EL (cell line): ENCODE measurements at places on chromosomes 6 and 20.
A peak's percentile ranks its signal among the peaks of the same experiment; 100 is the strongest.

DNA sequence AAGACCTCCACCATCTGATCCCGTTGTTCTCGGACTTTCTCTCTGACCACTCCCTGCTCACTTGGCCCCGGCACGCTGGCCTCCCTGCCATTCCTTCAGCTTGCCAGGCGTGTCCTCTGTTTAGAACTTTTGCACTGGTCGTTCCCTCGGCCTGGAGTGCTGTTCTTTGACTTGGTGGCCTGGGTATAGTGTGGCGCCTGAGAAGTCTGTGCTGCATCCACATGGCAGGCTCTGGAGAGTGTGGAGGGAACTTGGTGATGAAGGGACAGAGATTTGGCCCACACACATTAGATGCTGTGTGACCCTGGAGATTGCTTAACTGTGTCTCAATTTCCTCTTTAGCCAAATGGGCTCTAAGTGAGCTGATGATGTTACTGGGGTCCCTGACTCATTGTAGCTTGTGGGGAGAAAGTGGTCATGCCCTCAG, 13.0 kb upstream of the TGM2 start:
- DNase-seq: no peak

GRCh38 chr6:20263059-20263458, 50.8 kb upstream of the MBOAT1 start:
- no peak for DNase-seq

DNA sequence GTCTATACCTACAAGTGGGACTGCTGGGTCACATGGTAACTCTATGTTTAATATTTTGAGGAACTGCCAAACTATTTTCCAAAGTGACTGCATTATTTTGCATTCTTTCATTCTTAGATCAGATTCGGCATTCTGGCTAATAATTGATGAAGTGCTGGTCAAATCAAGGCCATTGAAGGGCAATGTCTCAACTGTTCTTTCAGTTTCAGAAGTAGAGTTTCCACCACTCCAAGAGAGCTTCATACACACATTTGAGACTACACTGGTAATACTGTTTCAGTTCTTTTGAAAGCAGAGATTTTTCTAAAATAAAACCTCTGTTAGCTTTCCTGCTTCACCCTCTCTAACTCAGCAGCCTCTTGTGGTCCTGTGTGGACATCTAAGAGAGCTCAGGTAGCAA, 154.5 kb downstream of the CFAP61 start:
- no peak for DNase-seq

DNA sequence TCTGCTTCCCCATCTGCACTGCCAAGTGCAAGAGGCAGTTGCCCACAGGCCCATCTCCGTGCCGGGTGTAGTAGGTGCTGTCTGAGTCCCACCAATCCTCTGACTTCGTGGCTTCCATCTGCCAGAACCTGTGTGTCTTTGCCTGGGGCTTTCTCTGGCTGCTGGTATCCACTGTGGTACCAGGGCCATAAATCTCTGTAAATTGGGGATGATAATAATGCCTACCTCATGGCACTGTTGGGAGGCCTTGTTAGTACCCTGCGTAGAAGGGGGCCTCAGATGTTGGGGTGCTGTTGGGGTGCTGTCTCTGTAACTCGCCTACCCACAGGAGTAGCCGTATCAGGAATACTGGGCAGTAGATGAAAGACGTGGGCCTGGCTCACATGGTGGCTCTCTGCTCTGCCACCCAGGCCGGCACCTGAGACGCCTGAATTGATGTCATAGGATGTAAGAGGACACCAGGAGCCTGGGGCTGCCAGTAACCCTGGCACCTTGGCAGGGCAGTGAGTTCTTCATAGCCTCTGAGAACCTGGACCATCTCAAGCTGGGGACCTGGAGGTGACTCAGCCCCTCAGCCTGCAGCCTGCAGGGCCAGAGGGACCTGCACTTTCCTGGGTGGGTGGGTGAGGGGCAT, 94.1 kb upstream of the RNF24 start:
- DNase-seq: no peak

- DNase-seq: no peak
Observed at GRCh38 chr6:1643111-1643510, 33.4 kb downstream of the FOXC1 start.

DNA sequence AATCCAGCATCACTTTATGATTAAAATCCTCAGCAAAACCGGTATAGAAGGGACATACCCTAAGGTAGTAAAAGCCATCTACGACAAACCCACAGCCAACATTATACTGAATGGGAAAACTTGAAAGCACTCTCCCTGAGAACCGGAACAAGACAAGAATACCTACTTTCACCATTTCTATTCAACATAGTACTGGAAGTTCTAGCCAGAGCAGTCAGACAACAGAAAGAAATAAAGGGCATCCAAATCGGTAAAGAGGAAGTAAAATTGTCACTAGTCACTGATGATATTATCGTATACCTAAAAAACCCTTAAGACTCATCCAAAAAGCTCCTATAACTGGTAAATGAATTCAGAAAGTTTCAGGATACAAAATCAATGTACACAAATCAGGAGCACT, 33.3 kb downstream of the BLOC1S5 start:
- DNase-seq: no peak

DNA sequence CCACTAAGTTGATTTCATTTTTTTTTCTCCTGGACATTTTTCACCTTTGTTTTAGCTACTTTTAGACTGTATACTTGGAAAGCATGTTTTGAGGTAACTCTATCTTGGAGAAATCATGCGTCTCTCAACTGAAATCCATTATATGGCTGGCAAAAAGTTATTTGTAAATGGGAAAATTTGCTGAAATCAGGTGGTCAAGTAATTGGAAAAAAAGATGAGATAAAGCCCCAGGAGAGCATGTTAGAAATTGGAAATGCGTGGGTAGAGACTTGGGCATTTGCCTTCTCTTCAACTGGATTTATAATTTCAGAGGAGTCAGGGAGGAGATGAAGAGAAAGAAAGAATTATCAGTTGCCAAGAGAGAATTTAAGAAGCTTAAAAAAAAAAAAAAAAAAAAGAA, 217.1 kb upstream of the MAP3K7 start:
- DNase-seq: no peak

DNA sequence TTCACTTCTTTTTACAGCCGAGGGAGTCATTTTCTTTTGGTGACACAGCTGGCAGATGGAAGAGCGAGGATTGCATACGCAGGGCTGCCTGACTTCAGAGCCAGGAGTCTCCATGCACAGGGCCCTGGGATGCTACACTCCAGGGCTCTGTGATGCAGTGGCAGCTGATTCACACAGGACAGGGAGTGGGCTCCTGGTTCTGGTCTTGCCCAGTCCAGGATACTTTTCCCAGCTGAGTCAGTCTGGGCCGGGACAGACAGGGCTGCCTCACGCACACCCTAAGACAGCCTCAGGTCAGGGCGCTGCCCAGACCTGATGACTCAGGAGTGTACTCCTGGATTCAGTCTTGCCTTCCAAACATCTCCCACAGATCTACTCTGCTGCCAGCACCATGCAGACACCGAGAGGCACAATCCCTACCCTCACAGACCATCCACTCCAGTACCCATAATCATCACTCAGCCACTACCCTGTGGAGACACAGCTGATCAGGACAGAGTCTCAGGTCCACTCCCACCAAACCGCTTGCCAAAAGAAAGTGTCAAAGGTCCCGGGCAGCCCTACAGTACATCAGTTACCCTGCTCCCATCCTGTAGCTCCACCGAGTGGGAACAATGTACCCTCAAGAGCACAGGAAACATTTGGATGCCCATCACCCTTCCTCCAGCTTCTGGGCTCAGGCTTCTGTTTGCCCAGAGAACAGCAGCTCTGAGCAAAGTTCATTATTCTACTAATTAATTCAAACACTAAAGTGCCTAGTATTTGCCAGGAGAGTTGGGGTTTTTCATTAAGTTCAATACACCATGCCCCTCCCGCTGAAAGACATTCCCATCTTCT, 11.5 kb downstream of the SDC4 start:
- DNase-seq: peak; percentile 96

DNA sequence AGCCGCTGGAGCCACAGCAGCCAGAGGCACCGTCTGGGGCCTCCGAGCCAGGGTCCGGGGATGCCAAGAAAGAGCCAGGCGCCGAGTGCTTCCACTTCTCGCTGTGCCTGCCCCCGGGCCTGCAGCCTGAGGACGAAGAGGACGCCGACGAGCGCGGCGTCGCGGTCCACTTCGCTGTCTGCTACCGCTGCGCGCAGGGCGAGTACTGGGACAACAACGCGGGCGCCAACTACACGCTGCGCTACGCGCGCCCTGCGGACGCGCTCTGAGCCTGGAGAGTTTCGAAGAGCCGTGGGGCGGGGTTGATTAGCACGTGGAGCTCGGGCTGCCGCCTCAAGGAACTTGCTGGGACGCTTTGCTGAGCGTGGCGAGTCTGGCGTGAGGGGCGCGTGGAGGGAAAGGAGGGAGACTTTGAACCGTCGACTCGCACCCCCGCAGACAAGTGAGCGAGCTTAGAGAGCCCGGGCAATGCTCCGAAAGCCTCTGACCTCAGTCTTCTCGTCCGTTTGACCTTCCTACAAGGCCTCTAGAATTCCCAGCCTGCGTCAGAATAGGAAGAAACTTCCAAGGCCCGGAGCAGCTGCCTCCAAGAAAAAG, 1.3 kb downstream of the PPP1R3G start:
- no peak for DNase-seq

GRCh38 chr6:159466926-159467325, 226.1 kb downstream of the SOD2 start:
- DNase-seq: no peak

- DNase-seq: no peak
Observed at GRCh38 chr6:35094183-35094582, 47.0 kb downstream of the TCP11 start.

GRCh38 chr20:11159728-11160127, 485.9 kb upstream of the JAG1 start:
- DNase-seq: no peak

DNA sequence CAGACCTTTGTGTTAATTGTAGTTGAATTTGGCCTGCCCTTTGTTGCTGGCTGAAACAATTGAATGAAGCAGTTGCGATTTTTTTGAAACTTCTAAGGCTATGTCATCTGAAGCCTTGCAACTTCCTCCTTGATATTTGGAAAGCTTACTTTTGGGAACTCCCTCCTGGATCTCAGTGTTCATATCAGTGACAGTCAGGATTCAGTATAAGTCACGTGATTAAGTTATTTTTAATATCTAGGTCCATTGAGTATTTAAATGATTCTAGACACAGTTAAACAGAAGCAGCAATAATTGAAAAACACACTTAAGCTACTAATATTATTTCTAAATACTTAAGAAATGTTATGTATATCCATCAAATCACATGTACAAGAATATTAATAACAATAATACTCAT, 951.3 kb downstream of the GRIK2 start:
- no peak for DNase-seq

GRCh38 chr6:89045011-89045387, 35.6 kb upstream of the PNRC1 start:
- DNase-seq: no peak

DNA sequence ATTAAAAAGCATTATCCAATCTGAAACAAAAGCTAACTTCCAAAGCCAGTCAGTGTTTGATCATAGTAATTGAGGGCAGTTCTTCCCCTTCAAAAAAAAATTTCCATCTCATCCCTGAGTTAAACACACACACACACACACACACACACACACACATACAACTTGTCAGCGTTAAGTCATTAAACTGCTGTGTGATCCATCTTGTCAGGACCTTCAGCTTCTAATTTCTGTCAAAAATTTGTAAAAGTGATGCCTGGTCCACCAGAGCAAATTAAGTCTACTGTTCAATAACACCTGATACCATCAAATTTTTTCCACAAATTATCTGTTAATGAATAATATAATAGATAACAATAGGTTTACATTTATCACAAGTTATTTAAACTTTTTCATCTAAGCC, 198.7 kb downstream of the GPX5 start:
- DNase-seq: no peak

DNA sequence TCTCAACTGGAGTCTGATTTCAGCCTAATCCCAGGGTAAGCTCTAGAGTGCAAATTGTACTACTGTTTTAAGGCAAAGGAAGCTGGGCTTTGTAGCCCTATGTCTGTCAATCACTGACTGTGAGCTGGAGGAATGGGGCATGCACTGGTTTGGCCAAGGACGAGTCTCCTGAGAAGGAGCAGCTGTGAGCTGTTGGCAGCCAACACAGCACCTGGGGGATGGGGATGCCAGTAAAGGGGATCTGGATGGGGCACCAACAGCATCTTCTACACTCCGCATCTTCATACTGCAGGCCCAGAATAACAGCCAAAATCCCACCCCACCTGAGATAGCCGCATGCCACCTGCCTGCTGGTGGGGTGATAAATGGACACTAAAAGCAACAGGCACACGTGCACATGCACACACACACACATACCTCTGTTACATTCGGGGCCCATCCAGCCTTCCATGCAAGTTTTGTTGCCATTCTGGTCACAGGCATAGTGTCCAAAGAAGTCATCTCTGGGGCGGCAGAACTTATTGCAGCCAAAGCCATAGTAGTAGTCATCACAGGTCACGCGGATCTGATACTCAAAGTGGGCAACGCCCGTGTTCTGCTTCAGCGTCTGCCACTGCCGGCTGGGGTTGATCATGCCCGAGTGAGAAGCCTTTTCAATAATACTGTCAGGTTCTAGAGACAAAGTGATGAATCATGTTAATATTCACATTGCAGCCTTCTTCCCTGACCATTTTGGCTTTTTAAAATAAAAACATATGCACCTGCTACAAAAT, 15.6 kb downstream of the JAG1 start:
- no peak for DNase-seq

GRCh38 chr6:90123831-90124230, 172.8 kb downstream of the BACH2 start:
- peak; percentile 39 for DNase-seq

GRCh38 chr20:43442282-43442880, 15.3 kb upstream of the SRSF6 start:
- peak; percentile 38 for DNase-seq

- no peak for DNase-seq
Observed at GRCh38 chr20:4924032-4924431, 77.3 kb downstream of the SLC23A2 start.

DNA sequence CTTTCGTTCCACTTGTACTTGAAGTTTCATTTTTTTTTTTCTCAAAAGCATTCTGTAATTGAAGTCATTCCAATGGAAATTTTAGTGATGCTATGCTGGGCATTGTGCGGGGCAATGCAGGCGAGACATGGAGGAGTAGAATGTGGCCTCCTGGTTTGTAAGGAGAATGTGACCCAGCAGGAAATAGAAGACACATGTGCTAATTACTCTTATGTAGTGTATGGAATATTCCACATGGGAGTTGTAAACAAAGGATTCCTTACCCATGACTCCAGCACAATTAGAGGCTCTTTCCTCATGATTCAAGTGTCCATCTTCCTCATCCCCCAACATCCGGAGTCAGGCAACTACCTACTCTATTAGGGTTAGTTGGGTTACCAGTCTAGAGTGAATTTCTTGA, 14.9 kb upstream of the RFPL4B start:
- peak; percentile 89 for DNase-seq

DNA sequence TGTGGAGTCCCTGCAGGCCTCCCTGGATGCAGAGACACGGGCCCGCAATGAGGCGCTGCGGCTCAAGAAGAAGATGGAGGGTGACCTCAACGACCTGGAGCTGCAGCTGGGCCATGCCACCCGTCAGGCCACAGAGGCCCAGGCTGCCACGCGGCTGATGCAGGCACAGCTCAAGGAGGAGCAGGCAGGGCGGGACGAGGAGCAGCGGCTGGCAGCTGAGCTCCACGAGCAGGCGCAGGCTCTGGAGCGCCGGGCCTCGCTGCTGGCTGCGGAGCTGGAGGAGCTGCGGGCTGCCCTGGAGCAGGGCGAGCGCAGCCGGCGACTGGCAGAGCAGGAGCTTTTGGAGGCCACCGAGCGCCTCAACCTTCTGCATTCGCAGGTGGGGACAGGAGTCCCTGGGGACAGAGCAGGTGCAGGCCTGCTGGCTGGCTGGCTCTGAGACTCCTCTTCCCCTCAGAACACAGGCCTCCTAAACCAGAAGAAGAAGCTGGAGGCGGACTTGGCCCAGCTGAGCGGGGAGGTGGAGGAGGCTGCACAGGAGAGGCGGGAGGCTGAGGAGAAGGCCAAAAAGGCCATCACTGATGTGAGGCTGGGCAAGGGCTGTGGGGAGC, 44.7 kb downstream of the MYH7B start:
- no peak for DNase-seq
